Ovary (tissue), 10 donors: ENCODE measurements at places on chromosomes 11 and 22.

DNA sequence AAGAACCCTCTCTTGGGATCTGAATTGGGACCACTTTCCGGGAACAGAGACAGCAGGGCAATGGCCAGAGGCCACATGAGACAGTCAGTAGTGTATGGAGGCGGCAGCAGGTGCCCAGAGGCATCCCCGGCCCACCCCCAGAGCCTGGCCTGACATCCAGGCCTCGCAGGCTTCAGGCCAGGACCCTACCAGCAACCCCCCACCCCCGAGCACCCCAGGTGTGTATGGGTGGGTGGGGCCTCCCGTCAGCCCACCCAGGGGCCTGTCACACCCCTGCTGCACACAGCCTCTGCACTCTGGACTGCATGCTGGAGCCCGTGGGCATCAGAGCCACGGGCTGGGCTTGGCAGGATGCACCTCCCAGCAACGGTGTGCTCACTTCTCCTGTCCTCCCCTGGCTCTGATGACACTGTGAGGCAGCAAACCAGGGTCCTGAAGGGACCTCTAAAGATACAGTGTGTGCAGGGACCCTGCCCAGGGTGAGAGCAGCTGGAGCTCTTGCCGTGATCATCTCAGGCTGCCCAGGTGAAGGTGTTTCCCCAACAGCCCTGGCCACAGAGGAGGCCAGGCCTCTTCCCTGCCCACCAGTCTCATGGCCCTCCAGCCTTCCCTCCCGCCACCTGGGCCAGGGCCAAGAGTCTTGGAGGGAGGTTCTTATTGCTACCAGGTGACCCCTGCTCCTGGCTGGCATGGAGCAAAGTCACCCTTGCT, 88.8 kb upstream of the SEPTIN5 start:
- no peak for DNase-seq

- no peak for DNase-seq
These were observed 59.9 kb upstream of the RRAS2 start for GRCh38 chr11:14418801-14419417.

GRCh38 chr11:88739524-88739923, 326.3 kb downstream of the GRM5 start:
- DNase-seq = no peak

GRCh38 chr11:102666331-102666957, 39.1 kb downstream of the MMP27 start:
- no peak for DNase-seq

- peak; percentile 52 for DNase-seq
These were observed 918 bp upstream of the CAPN5 start for GRCh38 chr11:77065878-77066228.

- no peak for DNase-seq
These were observed 4.8 kb downstream of the PHLDA2 start for GRCh38 chr11:2924381-2924780.

DNA sequence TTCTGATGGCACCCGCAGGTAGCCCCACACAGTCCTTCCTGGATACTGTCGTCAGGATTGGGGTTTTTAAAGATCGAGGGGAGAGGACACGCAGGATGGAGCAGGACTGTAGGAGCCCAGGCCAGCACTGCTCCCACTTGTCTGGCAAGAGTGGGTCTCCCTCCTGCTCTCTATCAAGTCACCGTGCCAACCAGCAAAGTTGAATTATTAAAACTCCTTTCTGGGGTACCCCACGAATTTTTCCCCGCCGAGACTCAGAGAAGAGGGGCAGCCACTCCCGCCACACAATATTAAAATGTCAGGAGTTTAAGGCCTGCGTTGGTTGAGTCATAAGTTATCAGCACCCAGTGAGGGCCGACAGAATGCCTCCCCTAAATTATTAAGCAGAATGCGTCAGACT, 10.1 kb downstream of the LMO1 start:
- no peak for DNase-seq

DNA sequence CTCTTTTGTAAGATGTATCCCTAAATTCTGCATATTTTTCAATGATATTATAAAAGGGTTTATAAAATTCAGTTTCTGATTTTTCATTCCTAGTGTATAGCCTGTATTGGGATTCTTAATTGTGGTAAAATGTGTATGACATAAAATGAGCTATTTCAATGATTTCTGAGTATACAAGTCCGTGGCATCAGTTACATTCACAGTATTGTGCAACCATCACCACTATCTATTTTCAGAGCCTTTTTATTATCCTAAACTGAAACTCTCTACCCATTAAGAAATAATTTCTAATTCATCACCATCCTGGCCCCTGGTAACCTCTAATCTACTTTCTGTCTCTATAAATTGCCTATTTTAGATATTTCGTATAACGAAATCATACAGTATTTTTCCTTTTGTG, 39.8 kb downstream of the EIF3F start:
- DNase-seq = no peak

- DNase-seq = no peak
These were observed 81.7 kb downstream of the MTNR1B start for GRCh38 chr11:93051186-93051585.
